Pons (tissue), 1 donor: ENCODE measurements at places on chromosomes 11 and 22.
A peak's percentile ranks its signal among the peaks of the same experiment; 100 is the strongest.

DNA sequence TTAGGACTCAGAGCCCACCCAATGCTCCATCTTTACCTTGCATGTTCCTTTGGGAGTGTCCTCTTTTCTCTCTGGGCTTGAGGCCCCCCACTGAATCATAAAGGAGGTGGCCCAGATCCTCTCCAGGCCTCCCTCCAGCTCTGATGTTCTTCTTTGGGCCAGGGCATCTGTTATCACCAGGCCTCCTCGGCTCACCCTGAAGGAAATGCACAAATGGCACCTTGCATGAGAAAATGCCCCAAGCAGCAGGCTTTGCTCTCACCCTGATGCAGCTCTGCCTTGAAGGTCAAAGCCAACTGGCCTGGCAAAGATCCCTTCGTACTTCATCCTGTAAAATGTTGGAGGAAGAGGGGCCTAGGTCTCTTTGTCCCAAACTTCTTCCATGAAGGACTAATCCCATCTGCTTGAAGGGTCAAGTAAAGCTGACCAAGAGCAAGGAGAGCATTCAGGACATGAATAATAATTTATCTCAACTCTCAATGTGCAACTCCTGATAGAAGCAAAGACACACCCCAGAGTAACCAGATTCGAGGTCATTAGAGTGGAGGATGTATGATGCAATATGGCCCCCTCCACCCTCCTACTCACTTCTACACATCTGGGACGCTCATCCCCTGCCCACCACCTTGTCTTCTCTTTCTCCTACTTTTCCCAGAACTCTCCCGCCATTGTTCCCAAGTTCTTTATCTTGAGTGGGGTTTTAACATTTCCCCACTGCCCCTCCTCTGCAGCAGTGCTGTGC is 9.5 kb downstream of the APOL6 start:
- no peak for DNase-seq

DNA sequence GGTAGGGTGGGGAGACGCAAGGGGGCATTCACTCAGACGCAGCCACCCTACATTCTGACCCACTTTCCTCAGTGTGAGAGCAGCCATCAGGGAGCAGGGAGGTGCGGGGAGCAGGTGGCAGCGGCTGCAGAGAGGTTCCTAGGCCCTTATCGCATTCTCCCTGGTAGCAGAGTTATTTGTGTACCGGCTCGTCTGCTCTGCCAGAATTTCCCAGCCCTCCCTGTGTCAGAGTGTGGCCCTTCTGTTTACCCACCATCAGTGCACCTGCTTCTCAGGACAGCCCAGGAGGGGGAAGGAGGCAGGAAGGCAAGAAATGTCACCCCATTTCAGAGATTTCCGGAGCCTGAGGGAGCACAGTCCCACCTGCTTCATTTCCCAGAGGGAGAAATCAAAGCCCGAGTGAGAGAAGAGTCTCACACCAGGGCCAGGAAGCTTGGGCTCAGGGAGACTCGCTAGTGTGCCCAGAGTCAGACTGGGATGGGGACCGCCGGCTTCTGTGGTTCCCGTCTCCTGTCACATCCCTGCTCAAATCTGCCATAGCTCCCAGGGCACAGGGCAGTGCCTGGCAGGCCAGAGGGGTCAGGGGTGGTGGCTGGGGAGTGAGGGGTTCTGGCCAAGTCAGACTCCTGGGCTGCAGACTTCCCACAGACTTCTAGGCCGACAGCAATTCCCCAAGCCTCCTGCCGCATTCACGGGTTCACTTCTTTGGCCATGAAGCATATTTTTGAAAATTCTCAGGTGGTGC is 49.7 kb downstream of the ARRB1 start:
- no peak for DNase-seq

GRCh38 chr22:19638282-19639015 is 75.9 kb upstream of the SEPTIN5 start:
- DNase-seq, result no peak

- peak; percentile 79 for DNase-seq
Measured at GRCh38 chr11:34564807-34565241, 51.2 kb upstream of the ELF5 start.

DNA sequence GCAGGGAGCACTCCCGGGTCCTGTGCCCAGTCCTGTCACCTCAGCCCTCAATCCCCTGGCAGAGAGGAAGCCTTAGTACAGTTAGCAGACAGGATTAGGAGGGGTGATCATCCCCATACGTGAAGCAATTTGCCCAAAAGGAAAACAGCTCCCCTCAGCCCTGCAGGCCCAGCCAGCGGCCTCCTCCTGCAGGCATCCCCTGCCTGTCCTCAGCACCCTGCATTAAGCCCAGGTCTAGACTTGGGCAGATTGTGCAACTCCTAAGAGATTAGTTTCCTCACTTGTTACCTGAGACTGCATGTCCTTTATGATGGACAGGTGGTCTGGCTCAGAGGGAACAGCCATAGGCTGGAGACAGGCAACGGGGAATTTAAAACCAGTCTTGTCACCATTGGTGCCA is 95.5 kb upstream of the TMEM45B start:
- no peak for DNase-seq

- DNase-seq, result no peak
Measured at GRCh38 chr22:39236321-39237317, 8.2 kb downstream of the PDGFB start.

- DNase-seq, result no peak
Measured at GRCh38 chr11:45538363-45538762, 127.1 kb downstream of the CHST1 start.

DNA sequence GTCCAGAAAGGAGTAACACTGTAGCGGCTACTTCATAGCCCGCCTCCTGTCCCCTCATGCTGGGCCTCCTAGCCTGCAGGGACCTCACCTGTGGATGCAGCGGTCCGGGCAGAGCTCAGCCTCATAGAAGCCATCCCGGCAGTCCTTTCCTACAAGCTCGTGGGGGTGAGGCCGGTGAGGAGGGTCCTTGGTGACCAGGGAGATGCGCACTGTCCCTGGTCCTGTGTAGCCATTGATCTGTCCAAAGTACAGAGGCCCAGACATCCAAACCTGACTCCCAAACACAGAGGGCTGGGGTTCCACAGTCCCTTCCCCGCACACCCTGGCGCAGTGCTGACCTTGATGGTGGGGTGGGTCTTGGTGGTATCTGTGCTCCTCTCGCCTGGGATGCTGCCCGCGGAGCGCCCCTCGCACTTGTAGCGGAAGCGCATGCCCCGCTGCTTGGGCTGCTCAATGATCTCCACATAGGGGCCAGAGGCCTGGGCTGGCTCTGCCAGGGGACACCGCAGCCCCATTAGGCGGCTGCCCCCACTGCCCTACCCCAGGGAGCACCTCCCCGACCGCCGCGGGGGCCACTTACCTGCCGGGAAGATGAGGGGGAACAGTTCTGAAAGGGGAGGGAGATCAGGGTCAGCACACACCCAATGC is 993 bp downstream of the RELA start:
- DNase-seq, result no peak

DNA sequence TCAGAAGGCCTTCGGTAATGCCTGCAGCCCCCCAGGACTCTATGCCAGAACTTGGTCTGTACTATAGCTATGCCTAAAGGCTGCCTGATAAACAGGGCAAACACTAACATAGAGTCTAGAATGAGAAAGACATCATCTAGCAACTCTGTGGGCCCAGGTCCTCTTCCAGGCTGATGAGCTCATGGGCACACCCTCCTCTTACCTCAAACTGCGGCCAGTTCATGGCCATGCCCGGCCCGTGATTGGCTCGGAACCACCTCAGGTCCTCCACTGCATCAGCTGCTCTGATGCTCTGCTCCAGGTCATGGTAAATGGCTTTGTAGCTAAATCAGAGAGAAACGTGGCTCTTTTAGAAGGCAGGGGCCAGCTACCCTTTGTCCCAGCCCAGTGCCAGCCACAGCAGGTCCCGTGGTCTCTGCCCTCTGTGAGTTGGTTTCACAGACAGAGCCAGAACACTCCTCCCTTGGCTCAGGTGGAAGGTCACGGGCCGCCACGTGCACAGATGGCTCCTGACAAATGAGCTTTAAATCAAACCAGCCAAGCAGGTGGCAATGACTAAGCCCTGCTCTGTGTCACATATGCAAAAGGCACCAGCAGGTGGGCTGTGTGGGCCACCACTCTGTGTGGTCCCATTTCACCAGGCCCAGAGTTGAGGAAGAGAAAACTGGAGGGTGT is 25.0 kb upstream of the ARFGAP3 start:
- DNase-seq, result no peak

GRCh38 chr11:48019595-48019994 is 39.2 kb downstream of the PTPRJ start:
- DNase-seq, result no peak

- no peak for DNase-seq
Measured at GRCh38 chr11:69796063-69796462, 20.9 kb upstream of the FGF4 start.

DNA sequence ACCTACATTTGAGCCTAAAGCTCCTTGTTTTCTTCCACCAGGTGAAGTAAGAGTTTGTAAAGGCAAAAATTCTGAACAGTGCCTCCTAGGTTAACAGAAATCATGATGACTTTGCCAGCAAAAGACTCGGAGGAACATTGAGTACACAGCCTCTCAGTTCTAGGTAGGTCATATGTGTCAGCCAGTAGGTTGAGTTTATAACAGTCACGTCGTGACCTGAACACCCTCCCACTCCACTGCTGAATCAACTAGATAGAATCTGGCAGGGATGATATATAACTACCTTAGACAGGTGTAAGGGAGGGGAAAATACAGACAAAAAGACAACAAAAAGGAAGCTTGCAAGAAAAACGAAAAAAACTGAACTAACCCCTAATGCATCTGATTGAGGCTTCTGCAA is 12.8 kb upstream of the ASPHD2 start:
- DNase-seq, result no peak

- no peak for DNase-seq
Measured at GRCh38 chr11:72546866-72547265, 112.5 kb upstream of the CLPB start.

DNA sequence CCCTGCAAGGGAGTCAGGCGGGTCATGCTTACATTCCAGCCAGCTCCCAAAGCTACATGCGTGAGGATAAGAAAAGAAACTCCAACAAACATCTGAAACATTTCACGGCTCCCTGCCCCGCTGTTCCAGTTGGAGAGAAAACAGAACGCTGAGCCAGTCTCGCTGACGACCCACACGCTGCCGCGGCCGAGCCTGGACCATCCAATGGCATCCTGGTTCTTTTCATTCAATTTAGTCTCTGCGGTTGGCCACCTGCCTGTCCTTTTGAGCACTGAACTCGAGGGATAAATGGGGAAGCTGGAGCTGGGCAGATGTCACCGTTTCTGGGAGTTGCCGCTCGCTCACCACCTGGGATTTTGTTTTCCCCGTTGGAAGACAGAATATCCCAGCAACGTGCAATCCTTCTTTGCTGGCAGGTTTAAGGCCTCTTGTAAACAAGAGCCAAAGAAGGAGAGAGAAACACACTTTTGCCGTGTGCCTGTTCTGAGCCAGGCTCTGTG is 45.3 kb upstream of the SHISAL1 start:
- DNase-seq, result no peak

- DNase-seq, result no peak
Measured at GRCh38 chr22:48167238-48167637, 1404.8 kb downstream of the TBC1D22A start.

DNA sequence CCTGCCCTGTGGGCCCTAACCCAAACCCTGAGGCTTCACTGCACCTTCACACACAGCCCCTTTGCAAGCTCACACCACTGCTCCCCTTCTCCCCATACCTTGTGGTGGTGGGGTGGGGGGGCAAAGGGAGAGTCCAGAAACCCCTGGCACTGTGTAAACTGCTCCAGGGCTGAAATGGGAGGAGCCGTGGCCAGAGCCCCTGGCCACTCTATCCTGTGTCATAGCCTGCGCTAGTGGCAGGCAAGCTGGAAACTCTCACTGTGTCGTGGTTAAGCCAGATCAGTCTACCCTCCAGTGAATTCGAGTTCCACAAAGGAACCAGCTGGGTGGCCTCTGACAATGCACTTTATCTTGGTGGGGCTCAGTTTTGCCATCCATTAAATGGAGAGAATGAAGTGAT is 8.4 kb upstream of the SYT13 start:
- no peak for DNase-seq

- DNase-seq, result no peak
Measured at GRCh38 chr11:64864135-64864472, 14.3 kb downstream of the EHD1 start.

DNA sequence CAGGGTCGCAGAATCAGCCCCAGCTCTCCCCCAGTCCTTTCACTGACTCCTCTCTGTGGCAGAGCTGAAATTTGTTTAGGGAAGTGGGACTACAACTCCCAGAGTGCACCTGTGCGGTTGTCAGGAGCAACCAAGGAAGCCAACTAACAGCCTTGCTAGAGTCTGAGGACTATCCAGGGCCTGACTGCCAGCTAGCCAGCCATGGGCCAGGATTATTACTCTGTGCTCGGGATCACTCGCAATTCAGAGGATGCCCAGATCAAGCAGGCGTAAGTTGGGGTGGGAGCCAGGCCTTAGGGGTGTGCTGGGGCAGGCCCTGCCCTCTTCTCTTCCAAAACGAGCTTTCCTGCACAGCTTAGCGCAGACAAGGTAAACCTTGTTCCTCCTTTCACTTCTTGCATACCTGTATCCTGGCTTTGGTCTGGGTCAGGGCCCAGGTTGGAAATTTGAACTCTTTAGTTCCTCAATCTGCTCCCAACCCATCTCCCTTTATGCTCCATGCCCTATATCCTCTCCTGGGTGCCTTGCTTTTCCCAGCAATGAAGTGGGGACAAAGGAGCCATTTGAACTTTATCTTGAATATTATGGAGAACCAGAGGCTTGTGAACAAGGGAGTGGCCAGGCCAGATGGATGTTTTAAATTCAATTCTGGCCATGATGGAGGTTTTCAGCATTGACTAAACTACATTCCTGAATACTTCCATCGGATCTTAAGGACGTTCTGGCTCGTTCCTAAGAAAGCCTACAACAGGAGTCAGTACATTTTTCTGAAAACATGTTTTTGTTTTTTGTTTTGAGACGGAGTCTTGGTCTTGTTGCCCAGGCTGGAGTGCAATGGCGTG is at the start of gene DNAJB13:
Gene DNAJB13 (plus strand): TSS at position 158 of the 842 bp plus-strand sequence. CDS start 44 bp downstream, at position 202.
- DNase-seq, result no peak
